NCI-H524 (cell line): ENCODE measurements at places on chromosomes 12 and 14.

- DNase-seq: no peak
Observed at GRCh38 chr12:12582895-12583303, 20.2 kb upstream of the DUSP16 start.

DNA sequence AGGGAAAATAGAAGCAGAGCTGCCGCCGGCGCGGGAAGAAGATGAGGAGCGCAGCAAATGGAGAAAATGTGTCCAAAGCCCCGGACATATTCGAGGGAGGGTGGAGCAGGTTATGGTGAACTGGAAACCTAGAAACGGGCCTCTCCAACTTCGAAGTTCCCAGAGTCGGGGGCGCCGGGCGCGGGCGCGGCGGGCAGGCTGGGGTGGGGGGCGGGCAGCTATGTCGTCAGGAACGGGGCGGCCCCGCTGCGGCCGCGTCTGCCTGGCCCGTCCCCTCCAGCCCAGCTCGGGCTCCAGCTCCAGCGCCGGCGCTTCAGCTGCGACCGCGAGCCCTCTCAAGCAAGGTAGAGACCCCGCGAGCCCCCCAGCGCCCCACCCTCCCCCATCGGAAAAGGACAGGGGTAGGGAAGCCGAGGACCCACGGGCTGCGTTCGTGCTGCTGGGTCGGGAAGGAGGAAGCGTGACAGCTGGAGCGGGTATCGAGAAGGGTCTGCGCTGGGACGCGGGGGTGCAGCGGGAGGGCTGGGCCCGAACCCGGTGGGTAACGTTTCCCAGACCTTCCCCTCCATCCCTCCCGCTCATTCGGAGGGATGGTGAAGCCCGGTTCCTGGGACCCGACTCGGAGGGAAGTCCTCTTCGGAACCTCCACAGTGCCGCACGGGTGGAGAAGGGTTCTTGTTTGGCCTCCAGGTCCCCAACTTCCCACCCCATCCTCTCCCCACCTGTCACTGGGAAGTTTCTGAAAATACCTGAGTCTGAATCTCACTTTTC, 1.0 kb downstream of the DGKA start:
- DNase-seq: peak; percentile 23

DNA sequence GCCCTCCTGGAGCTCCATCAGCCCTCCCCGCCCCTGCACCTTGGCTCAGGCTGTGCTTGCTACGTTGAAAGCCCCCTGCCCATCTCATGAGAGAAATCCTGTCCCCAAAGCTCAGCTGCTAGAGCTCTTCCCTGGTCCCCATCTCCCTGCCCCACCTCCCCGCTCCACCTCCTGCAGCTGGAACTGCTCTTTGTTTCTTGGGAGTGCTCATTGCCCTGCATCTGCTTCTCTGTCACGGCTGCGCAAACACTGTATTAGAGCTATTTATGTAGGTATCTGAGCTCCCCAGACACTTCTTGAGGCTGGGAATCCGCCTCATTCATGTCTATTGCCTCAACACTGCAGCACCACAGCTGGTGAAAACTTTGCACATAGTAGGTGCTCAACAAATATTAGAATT, 32.8 kb upstream of the PRIMA1 start:
- no peak for DNase-seq

DNA sequence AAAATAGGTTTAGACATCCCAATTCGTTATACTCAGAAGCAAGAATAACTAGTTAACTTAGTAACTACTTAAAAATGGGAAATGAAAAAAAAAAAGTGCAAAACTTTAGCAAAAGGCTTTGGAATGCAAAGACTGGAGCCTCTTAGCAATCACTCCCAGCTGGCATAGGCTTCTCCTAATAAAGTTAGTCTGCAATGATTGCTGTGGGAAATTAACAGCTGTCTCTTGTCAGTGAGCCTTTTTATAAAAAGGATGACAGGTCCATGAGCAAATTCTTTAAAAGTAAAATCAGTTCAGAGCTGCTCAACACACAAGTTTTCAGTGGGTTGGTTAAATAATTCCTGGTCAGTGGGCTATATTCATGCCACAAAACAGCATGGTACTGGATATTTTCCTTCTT, 7.4 kb upstream of the SYCP3 start:
- no peak for DNase-seq

DNA sequence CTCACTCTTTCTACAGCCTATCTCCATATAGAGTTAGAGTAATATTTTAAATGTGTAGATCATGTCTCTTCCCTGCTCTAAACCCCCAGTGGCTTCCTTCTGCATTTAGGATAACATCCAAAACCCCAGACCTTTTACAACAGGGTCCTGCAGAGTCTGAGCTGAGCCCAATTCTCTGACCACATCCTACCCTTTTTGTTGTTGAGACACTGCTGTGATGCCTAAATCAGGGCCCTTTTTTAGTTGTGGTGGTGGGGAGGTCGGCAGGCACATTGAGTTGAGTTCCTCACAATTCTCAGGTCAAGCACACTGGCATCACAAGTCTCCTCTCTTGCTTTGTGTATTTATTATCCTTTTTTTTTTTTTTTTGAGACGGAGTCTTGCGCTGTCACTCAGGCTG, 1.8 kb upstream of the DDX47 start:
- no peak for DNase-seq

GRCh38 chr12:20369305-20370013, 1.1 kb downstream of the PDE3A start:
- peak; percentile 52 for DNase-seq

GRCh38 chr14:67882986-67883555, 63.5 kb downstream of the RAD51B start:
- no peak for DNase-seq

GRCh38 chr12:90652280-90652679, 302.7 kb downstream of the CCER1 start:
- DNase-seq: no peak

DNA sequence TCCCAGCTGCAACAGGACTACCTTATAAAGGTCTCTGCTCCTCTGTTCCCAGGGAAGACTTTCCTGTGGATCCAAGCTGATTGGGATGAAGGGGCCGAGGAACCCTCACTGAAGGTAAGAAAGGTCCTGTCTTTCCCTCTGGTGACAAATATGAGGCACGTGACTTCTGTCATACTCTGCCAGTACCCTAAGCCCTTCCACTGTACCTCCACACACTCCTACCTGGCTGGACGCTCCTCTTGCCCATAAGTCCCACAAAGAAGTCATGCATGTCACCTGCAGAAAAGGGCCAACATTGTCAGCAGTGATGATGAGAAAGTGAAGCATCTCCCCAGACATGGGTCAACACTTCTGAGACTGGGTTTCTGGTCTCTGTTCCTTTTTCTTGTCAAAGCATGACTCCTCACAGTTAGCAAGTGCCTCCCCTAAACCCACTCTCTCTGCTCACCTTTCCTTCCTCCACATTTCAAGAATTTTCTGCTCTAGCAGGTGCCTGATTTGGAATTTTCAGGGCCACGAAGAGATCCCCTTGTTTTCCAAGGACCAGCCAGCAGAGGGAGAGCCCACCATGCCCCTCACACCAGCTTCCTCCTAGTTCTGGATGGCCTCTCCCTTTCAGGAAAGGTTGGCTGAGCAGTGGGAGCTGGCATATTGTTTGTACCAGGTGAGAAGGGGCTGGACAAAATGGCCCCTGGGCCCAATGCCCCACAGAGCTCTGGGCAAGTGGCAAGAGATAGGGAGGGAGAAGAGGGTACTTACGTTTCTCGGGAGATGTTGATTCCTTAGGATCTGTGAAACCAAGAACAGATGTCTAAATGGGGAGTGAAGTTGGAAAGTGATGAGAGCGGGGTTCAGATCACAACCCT, 3.5 kb downstream of the TAC3 start:
- DNase-seq: peak; percentile 46

DNA sequence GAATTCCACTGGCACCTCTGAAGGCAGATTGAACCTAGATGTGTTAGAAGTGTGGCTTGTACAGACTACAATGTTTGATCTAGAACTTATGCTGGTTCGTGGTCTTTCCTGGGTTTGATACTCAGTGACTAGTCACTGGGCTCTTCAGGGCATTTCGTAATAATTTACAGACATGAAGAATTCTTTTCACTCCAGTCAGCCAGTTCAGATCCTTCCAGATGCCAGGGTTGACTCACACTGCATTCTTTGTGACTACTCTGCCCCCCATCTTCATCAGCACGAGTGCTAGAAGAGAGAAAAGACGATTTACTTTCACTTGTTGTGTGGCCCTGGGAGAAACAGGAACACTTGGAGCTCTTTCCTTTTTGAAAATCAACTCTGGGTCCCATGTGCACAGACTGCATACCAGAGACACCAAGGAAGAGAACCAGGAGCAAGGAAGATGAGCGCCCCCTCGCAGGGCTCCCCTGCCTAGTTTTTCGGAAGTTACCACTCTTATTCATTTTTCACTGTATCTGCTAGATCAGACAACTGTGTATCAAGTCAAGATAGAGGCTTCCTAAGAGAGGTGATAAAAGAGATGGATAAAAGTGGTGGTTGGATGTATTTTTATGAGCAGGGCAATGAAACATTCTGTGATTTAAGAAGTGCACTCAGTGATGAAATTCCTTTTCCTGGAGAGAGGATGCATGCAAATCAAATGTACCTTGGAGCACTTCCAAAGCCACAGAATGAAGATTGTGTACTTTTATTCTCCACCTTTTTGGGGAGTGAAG, 33.5 kb upstream of the EVL start:
- DNase-seq: no peak

GRCh38 chr12:77160931-77161330, 95.6 kb upstream of the E2F7 start:
- no peak for DNase-seq

DNA sequence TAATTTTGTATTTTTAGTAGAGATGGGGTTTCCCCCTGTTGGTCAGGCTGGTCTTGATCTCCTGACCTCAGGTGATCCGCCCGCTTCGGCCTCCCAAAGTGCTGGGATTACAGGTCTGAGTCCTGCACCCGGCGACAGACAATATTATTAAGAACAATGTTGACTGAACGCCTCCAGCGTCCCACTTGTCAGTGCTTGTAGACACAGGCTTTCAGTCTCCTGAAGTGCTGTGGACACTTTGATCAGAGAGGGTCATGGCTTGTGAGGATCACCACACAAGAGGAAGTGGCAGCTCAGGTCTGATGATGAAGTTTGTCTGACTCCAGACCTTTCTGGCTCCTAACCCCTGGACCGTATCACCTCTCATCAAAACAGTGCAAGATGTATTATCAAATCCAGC, 114.6 kb downstream of the CHST11 start:
- no peak for DNase-seq

GRCh38 chr12:79673354-79673753, 17.4 kb downstream of the PAWR start:
- DNase-seq: no peak
